Myocyte (in vitro differentiated cells): ENCODE measurements at places on chromosomes 1 and 21. TPM values are rescaled to one million over a fixed set of nuclear protein-coding genes. Genes with fewer than 3 reads are reported as not detected.

- no peak for DNase-seq
These were observed 105.1 kb downstream of the NMNAT2 start for GRCh38 chr1:183313063-183313462.

DNA sequence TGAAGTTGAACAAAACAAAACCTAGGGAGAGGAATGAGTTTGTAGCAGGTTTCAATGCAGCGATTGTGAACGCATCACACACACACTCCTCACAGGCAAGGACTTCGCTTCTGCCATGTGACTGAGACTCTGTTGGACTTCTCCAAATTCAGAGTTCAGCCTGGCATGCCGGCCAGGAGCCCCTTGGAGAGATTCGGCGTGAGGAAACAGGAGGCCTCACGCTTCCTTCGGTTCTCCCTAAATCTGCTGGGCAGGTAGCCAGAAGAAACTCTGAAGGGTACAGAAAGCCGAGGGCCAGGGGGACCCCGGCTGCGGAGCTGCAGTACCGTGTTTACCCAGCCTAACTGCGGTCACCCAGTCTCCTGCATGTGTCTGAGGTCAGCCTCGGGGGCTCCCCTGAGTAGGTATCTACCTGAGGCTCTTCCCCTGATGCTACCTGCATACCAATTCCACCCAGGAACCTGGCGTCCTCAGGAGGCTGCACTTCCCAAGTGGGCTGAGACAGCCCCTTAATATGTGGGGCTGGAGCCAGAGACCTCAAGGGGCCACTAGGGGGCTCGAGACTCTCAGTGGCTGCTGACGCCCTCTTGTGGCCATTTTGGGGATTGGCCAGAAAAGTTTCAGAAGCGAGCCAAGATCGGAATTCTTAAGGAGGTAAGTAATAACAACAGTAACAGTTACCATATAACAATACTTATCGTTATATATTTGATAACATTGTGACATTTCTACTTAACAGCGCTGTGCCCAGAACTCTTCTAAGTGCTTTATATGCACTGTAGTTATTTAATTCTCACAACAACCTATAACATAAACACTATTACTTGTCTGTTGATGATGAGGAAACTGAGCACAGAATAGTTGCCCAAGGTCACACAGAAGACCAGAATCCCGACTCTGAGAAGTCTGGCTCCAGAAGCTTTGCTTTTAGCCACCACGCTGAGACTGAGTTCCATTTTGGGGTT lies 2.7 kb upstream of the ANXA9 start:
- DNase-seq, result peak; percentile 95

- no peak for DNase-seq
These were observed 525.7 kb downstream of the NPHP4 start for GRCh38 chr1:5466487-5466886.

DNA sequence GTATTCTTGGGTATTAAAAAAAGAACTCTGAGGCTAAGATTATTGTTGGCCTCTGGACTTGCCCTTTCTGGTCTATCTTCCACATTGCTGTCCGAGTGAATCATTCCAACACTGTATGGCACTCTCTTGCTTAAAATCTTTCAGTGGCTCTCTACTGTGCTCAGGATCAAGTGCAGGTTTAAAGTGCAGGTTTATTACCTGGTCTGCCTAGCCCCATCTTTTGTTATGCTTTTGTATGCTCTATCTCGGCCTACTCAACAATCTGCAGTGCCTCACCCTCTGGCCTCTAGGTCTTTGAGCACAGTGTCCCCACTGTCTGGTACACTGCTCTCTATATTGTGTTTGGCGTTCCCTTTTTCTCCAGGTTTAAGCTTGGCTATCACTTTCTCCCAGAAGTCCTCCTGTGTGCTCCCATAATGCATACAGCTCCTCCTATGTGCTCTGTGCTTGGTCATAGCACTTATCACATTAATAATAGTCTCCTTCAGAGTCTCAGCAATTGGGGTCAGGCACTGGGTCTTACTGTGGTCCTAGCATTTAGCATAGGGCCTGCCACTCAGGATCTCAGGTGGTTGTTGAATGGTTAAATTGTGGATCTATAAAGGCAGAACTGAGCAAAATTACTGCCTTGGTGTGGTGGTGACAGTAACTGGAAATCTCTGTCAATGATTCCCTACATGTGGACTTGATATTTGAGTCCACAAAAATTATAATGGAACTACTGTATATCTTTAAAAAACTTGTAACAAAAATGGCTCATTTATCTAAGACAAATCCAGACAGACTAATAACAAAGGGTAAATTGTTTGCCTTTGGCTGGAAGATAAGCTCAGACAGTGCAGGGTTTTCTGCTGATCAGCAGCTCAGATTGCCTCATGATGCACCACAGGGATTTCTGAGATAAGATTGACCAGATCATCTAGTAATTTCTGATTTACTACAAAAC lies 10.6 kb upstream of the LDLRAD1 start:
- no peak for DNase-seq

- DNase-seq, result no peak
These were observed 582 bp downstream of the TRPM2 start for GRCh38 chr21:44354001-44354405.

DNA sequence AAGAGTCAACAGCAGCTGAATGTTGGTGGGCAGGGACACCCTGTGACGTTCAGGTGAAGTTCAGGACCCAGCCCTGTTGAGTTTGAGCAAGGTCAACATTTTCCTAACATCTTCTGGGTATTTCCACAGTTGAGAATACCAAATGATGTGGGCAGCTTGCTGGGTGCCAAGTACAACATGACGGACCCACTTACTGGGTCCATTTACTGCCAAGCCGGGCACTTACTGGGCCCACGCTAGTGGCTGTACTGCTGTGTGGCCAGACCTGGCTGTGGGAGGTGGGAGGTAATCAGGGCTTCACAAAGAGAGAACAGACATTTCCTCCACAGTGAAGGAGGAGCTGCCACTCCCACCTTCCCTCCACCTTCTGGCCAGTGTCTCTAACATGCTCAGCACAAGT lies 99.2 kb downstream of the PSMG1 start:
- DNase-seq, result no peak

GRCh38 chr1:7679873-7680206 lies 91.3 kb upstream of the VAMP3 start:
- no peak for DNase-seq

DNA sequence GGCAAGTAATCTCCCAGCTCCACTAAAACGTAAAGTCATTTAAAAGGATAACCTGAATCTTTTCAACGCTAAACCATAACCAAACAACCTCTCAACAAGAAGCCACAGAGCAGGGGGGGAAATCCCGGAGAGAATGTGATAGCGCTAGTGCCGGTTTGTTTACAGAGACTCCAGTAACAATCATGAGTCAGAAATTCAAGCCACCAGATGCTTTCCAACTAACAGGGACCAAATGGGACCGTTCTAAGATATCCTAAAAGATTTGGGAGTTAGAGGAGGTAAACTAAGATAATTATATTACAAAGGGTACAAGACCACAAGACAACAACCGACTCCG lies 825 bp downstream of the DCAF8 start:
- DNase-seq, result peak; percentile 82

The CAPN9 gene
- total RNA-seq, result 0.05 TPM in 1 of 2 replicates, not detected in the other
